ENCODE measurements at places on chromosomes 6 and 20.

GRCh38 chr6:140623498-140623897, 1249.0 kb upstream of the CITED2 start:
- no peaks in the 10 kb centered on the region for H3K36me3 ChIP-seq
- H3K27me3 ChIP-seq = no peaks in the 10 kb centered on the region
- no peaks in the 10 kb centered on the region for H3K4me1 ChIP-seq
- no peak for DNase-seq
- H3K27ac ChIP-seq = no peak overlapping the region

DNA sequence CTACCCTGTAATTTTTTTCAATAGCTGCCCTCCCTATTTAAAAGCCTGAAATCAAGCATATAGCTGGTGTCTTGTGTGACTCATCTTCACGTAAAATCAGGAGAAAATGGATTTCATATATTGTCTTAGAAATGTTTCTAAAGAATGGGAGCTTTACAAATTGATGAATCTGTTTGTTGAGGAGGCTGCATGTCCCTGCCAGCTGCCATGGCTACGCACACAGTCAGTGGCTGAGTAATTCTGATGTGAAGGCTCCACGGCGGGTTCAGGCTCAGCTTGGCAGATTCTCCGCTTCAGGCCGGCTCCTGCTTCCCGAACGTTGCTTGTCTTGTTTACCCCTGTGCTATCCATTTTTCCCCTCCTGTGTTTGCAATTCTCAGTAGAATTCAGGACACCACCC, 82.8 kb downstream of the CCDC170 start:
- H3K27ac ChIP-seq = no peak overlapping the region
- H3K4me3 ChIP-seq = no peak overlapping the region
- peaks cover 3% of the 10 kb centered on the region for H3K27me3 ChIP-seq
- DNase-seq = no peak

GRCh38 chr6:143276436-143276835, 174.1 kb downstream of the ADAT2 start:
- H3K27ac ChIP-seq = no peak overlapping the region
- no peak overlapping the region for H3K4me3 ChIP-seq
- H3K27me3 ChIP-seq = no peaks in the 10 kb centered on the region
- H3K36me3 ChIP-seq = no peaks in the 10 kb centered on the region

DNA sequence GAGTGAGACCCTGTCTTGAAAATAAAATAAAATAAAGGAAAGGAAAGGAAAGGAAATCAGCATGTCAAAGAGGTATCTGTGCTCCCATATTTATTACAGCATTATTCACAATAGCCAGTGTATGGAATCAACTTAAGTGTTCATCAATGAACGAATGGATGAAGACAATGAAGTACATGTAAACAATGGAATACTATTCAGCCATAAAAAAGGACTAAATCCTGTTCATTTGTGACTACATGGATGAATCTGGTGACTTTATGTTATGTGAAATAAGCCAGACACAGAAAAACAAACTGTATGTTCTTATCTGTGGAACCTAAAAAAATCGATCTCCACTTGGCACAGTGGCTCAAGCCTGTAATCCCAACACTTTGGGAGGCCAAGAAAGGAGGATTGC, 28.0 kb upstream of the TOP1 start:
- no peak for DNase-seq
- H3K27ac ChIP-seq = no peak overlapping the region
- no peaks in the 10 kb centered on the region for H3K27me3 ChIP-seq
- H3K4me3 ChIP-seq = no peak overlapping the region

GRCh38 chr6:3193102-3193849, 34.2 kb downstream of the TUBB2B start:
- no peak for DNase-seq
- no peaks in the 10 kb centered on the region for H3K27me3 ChIP-seq
- no peaks in the 10 kb centered on the region for H3K36me3 ChIP-seq
- H3K27ac ChIP-seq = no peak overlapping the region
- no peak overlapping the region for H3K4me3 ChIP-seq
- H3K4me1 ChIP-seq = no peaks in the 10 kb centered on the region

GRCh38 chr20:46831633-46832011, 63.0 kb upstream of the EYA2 start:
- H3K36me3 ChIP-seq = no peaks in the 10 kb centered on the region
- no peak overlapping the region for H3K27ac ChIP-seq
- no peak for DNase-seq
- no peak overlapping the region for H3K4me3 ChIP-seq
- H3K27me3 ChIP-seq = no peaks in the 10 kb centered on the region

- H3K27me3 ChIP-seq = no peaks in the 10 kb centered on the region
- H3K4me1 ChIP-seq = no peaks in the 10 kb centered on the region
- no peak overlapping the region for H3K27ac ChIP-seq
- H3K36me3 ChIP-seq = no peaks in the 10 kb centered on the region
- DNase-seq = no peak
Measured at GRCh38 chr6:11828262-11828870, 49.8 kb upstream of the ADTRP start.

- H3K27ac ChIP-seq = no peak overlapping the region
- H3K27me3 ChIP-seq = no peaks in the 10 kb centered on the region
- no peaks in the 10 kb centered on the region for H3K36me3 ChIP-seq
- no peaks in the 10 kb centered on the region for H3K4me1 ChIP-seq
Measured at GRCh38 chr6:81843302-81843701, 90.8 kb upstream of the TENT5A start.

DNA sequence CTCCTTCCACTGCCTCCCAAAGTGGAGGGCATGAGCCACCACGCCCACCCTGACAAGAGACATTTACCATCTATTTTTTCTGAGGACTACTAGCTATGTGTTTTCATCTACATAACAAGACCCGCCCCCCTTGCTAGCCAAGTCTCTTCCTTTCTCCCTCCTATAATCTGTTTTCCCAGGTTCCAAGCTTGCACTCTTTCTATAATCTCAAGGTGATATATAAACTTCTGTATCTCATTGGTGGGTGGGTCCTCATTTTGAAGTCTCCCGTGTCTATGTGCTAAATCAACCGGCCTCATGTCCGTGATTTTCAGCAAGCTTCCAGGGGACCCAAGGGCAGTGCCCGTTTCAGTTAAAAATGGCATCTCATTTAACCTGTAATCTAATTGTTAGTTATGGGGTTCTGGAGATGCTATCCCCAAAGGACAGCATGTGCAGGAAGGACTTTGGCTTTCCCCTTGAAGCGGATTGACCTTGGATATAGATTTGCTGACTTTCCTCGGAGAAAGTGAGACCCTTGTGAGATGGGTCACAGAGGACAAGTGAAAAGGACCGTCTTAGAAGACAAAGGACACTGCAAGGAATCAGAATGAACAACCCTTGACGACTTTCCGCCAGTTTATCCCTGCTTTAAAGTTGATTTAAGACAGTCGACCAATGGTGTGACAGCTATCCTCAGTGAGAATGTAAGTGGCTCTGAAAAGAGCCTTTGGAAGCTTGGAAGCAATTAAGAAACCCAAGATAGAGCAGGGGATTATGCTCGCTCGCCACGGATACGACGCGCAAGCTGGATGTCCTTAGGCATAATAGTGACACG, 22.4 kb downstream of the OR2B2 start:
- peak overlapping the region; percentile 67 for H3K4me3 ChIP-seq
- DNase-seq = no peak
- H3K36me3 ChIP-seq = no peaks in the 10 kb centered on the region
- H3K27ac ChIP-seq = peak overlapping the region; percentile 79
- peaks cover 19% of the 10 kb centered on the region for H3K4me1 ChIP-seq

- H3K36me3 ChIP-seq = no peaks in the 10 kb centered on the region
- no peaks in the 10 kb centered on the region for H3K4me1 ChIP-seq
- H3K27ac ChIP-seq = no peak overlapping the region
- no peaks in the 10 kb centered on the region for H3K27me3 ChIP-seq
- DNase-seq = no peak
Measured at GRCh38 chr6:46900266-46900665, 21.5 kb downstream of the ADGRF5 start.

DNA sequence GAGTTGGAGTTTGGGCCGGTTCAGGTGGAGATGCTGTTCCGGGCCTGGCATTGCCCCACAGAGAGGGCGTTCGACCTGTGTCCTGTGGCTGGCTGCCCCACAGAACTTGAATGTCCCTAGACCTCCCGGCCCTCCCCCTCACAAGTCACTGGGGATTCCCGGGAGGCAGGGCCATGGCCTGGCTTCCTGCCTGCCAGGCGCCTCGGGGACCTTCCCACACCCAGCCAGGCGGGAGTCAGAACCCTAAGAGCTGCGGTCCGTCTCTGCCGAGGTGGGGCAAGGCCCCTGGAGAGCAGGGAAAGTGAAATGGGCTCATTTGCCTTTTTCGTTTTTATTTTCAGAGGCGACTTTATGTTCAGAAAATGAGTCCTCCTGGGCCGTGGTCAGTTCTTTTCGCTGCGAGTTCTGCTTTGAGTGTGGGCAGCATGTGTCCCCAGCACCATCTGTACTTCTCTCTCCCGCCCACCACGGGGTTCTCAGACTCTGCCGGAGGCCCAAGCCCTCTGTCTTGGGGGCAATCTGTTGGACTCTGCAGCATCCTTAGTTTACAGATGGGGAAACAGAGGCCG, 8.5 kb downstream of the RBM38 start:
- DNase-seq = no peak
- H3K36me3 ChIP-seq = peaks cover 72% of the 10 kb centered on the region
- peak overlapping the region; percentile 50 for H3K4me3 ChIP-seq
- H3K27me3 ChIP-seq = no peaks in the 10 kb centered on the region
- H3K4me1 ChIP-seq = peaks cover 97% of the 10 kb centered on the region

- no peak for DNase-seq
- H3K4me3 ChIP-seq = no peak overlapping the region
- no peaks in the 10 kb centered on the region for H3K4me1 ChIP-seq
- H3K27me3 ChIP-seq = no peaks in the 10 kb centered on the region
Measured at GRCh38 chr6:71496018-71496721, 207.6 kb downstream of the OGFRL1 start.

DNA sequence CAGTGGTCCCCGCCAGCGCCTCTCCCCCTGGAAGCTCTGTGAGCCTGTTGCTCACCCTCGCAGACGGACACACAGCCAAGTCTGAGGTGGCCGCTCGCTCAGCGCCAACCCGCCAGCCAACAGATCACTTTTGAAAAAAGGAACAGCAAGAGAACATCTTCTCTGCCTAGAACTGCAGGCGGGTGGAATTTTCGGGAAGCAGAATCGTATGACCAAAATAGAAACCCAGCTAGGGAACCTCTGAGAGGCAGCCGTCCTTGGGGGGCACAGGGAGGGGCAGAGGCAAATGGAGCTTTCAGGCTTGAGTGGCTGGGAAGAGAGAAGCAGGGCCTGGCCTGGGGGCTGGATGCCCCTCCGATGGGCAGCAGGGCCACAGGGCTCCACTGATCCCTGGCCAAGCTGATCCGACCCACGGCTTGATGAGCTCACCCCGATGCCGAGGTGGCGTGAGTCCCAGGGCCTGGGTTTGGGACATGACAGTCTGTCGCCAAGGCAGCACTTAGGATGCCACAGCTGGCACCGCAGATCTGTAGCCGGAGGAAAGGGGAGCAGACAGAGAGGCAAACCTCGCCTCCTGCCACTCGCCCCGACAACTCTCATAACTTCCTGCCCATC, 9.8 kb downstream of the NFATC2 start:
- peaks cover 98% of the 10 kb centered on the region for H3K4me1 ChIP-seq
- DNase-seq = no peak
- H3K36me3 ChIP-seq = no peaks in the 10 kb centered on the region

DNA sequence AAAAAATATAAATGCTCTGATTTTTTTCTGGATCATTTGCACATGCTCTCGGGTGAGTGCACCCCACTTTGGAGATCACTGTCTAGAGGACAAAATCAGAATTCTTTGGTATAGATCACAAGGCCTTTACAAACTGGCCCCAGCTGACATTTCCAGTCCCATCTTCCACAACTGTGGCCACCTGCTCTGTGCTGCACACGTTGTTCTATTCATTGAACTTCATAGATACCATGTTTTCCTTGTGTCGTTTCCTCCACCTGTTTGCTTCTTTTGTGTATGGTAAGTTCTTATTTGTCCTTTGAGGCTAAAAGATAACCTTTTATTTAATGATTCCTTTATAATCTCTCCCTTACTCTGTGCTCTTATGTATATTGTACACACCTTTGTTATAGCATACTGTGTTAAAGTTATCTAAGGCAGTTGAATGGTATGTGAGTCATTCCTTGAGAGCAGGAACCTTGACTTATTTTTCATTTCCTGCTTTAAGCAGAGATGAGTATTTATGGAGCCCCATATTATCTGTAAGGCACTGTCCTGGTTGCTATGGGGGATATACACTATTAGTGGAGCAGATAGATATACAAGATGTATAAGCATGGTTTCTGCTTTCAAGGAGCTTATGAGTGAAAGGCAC, 12.0 kb upstream of the SLC17A5 start:
- H3K27ac ChIP-seq = no peak overlapping the region
- H3K27me3 ChIP-seq = no peaks in the 10 kb centered on the region
- DNase-seq = no peak
- H3K36me3 ChIP-seq = no peaks in the 10 kb centered on the region
- no peaks in the 10 kb centered on the region for H3K4me1 ChIP-seq

DNA sequence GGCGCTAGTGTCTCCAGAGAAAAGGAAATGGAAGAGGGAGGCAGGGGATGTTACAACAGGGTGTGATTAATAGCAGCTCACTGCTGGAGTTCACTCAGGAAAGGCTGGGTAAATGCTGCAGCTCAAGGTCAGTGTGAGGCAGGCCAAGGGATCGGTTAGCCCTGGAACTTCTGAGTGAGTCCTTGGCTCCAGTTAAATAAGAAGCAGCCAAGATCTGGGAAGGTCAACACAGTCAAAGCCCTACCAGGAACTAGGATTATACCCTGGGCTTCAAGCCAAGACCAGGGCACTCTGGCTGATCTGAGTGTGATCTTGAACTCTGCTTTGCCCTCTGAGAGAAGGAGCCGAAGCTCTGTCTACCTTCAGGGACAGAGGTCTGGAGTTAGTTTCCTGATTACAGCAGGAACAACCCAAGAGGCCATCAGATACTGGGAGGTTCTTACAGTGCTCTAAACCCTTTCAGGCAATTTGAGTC, 44.3 kb downstream of the TPD52L1 start:
- no peak overlapping the region for H3K27ac ChIP-seq
- no peak for DNase-seq
- no peak overlapping the region for H3K4me3 ChIP-seq
- no peaks in the 10 kb centered on the region for H3K27me3 ChIP-seq
- H3K36me3 ChIP-seq = no peaks in the 10 kb centered on the region
- no peaks in the 10 kb centered on the region for H3K4me1 ChIP-seq

- DNase-seq = no peak
- no peak overlapping the region for H3K27ac ChIP-seq
- no peaks in the 10 kb centered on the region for H3K4me1 ChIP-seq
- no peak overlapping the region for H3K4me3 ChIP-seq
- no peaks in the 10 kb centered on the region for H3K27me3 ChIP-seq
Measured at GRCh38 chr6:121925024-121925423, 474.4 kb upstream of the HSF2 start.

GRCh38 chr6:81214414-81215091, 537.9 kb downstream of the TENT5A start:
- DNase-seq = no peak
- H3K27me3 ChIP-seq = no peaks in the 10 kb centered on the region
- H3K36me3 ChIP-seq = no peaks in the 10 kb centered on the region
- H3K4me1 ChIP-seq = no peaks in the 10 kb centered on the region
- H3K4me3 ChIP-seq = no peak overlapping the region

- no peak for DNase-seq
- no peak overlapping the region for H3K27ac ChIP-seq
- H3K27me3 ChIP-seq = no peaks in the 10 kb centered on the region
- H3K4me1 ChIP-seq = peaks cover 10% of the 10 kb centered on the region
Measured at GRCh38 chr6:4812068-4812467, 35.9 kb downstream of the CDYL start.

GRCh38 chr6:7062451-7063162, 45.2 kb upstream of the RREB1 start:
- H3K4me3 ChIP-seq = no peak overlapping the region
- no peak for DNase-seq
- H3K27ac ChIP-seq = no peak overlapping the region
- H3K36me3 ChIP-seq = no peaks in the 10 kb centered on the region
- no peaks in the 10 kb centered on the region for H3K4me1 ChIP-seq
- no peaks in the 10 kb centered on the region for H3K27me3 ChIP-seq

- H3K27ac ChIP-seq = no peak overlapping the region
- no peaks in the 10 kb centered on the region for H3K27me3 ChIP-seq
- DNase-seq = no peak
- H3K4me3 ChIP-seq = no peak overlapping the region
Measured at GRCh38 chr6:33124525-33124901, 48.7 kb downstream of the HLA-DPB1 start.

Data from CD8-positive, alpha-beta memory T cell (primary cell).